ENCODE measurements at places on chromosomes 2 and 18.

- DNase-seq: no peak
Measured at GRCh38 chr2:215748446-215748845, 264.9 kb downstream of the MREG start.

DNA sequence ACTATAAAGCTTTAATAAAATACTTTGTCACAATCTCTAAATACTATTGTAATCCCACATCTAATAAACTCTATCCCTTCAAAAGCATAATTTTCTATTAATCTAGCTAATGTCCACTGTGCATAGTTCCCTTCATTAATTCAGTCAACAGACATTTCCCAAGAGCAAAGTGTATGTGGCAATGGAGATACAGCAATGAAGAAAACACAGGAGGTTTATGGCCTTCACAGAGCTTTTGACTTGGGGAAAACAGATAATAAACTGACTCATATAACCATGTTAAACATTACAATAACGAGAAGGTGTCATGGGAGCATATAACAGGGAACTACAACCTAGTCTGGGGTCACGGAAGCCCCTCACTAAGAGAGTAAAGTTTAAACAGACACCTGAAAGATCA lies 86.3 kb downstream of the SPIRE1 start:
- no peak for DNase-seq

DNA sequence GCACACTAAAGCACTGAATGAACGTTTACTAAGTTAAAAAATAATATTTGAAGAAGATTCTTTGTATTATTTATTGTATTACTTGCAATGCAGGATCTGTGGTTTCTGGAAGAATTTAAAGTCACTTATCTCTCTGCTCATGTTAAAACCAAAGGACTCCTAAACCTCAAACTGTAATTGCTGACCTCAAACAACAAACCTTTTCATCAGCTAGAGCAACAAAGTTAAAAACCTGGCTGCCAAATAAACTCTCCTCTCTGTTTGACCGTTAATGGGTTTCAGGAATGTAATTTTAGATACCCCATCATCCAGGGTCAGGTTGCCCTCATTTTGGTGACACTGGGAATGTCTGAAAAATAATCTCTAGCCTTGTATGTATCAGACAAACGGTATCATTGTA lies 239.1 kb downstream of the TGIF1 start:
- no peak for DNase-seq

DNA sequence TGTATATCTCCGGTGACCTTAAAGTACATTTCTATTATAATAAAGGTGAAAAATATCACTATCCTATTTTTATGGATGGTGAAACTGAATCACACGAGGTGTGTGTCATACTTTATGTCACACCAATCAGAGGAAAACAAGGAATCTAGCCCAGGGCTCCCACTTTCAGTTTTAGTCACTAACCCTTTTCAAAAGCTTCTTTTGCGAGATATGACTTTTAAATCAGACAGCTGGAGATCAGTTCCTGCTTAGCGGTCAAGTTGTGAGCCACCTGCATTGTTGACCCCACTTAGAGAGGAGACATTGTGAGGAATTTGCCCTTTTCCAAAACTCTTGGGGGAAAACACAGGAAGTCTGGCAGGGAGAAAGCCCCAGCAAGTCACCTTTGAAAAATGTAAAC lies 70.5 kb downstream of the CPS1 start:
- DNase-seq: no peak

- no peak for DNase-seq
Measured at GRCh38 chr18:77206676-77207374, 42.8 kb upstream of the GALR1 start.

DNA sequence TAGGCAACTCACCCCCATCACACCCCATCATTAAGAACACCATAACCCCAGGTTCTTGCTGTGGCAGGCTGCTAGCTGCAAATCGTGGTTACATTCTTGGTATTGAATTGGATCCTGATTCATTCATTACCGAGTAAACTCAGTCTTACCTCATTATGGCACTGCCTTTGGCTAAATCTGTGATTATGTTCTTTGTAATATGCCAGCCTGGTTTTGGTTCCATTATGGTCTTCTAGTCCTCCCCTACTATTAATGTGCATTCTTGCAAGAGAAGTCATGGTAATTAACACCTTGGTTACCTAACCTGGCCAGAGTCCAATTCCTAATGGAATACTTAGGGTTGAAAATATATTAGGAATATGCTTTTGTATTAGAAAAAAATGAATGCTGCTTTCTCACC lies 258.9 kb upstream of the APCDD1 start:
- no peak for DNase-seq

DNA sequence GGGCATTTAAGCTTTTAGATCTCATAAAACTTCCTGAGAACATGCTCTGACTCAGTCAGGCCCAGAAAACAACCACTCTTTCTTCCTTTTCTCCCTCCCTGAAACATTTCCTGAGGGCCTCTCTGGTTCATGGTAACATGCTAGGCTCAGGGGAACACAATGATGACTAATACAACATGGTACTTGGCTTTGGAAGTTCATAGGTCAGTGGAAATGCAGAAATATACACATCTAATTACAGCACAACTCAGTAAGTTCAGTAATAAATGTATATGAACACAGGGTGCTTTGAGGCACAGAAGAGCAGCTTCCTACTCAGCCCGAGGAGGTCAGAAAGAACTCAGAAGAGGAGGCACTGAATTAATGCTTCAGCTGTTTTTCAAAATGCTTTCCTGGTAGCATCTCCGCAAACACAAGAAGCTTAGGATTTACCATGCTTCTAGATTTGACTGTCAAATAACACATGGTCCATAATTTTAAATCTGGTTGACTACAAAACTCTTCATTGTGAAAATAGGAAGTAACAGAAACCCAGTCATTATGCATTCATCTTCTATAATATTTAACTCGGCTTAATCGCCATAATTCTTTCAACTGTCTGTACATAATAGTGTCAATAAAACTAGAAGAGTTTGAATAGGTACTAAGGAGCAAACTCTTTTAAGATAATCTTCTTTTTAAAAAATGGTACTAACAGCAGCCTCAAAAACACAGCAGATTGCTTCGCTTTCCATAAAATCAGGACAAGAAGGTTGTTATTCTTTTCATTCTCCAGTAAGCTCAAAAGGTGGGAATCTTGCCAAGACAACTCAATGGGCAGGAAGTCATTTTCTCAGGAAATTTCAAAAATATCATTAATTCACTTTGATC lies 251.3 kb downstream of the DLGAP1 start:
- no peak for DNase-seq

GRCh38 chr2:28602751-28603639 lies 107.1 kb downstream of the PLB1 start:
- DNase-seq: no peak

DNA sequence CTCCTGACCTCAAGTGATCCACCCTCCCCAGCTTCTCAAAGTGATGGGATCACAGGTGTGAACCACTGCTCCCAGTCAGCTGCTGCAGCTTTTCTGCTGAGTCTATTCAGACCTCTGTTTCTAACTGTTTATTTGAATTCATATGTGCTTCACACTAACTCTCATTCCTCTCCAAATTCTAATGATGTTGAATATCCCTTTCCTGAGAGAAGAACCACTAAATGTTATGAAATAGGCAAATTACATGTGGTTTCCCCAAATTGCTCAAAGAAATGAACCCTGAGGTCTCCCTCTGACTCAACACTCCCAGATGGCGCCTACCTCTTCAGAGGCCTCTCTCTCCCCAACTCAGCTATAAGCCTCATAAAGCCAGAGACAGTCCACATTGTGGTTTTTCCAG lies 98.6 kb downstream of the IRS1 start:
- DNase-seq: no peak

- no peak for DNase-seq
Measured at GRCh38 chr2:204046145-204046544, 109.6 kb downstream of the ICOS start.

GRCh38 chr18:77132369-77133050 lies at the start of gene MBP:
Gene MBP (minus strand): TSS chr18:77132783. CDS start chr18:77105261, 27,522 bp downstream.
- DNase-seq: peak; percentile 51

GRCh38 chr2:230762317-230762896 lies 49.8 kb downstream of the CAB39 start:
- no peak for DNase-seq

DNA sequence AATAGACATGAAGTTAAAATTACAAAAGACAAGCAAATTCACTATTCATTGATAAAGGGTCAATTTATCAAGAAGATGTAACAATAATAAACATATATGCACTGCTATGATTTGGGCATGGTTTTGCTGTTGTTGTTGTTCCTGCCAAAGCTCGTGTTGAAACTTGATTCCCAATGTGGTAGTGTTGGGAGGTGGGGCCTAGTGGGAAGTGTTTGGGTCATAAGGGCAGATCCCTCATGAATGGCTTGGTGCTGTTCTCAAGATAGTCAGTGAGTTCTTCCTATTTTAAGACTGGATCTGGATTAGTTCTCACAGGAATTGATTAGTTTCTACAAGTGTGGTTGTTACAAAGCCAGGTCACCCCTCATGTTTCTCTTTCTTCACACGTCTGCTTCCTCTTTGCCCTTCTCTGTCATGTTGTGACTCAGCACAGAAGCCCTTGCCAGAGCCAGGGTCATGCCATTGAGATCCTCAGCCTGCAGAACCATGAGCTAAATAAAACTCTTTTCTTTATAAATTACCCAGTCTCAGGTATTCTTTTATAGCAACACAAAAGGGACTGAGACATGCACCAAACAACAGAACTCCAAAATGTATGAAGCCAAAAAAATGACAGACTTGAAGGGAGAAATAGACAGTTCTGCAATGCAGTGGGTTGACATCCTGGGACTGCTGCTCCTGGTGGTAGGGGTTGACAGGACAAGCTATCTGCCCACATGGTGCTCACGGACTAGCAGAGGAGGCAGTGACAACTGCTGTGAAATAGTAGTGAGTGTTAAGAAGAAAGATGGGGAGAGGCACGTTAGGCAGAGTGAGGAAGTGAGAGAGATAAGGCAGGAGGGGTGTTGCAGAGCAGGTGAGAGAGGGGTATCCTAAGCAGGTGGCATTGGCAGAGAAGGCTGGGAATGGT lies 18.6 kb upstream of the SKA1 start:
- DNase-seq: no peak

- DNase-seq: no peak
Measured at GRCh38 chr2:170813611-170814532, 2.8 kb upstream of the GAD1 start.

DNA sequence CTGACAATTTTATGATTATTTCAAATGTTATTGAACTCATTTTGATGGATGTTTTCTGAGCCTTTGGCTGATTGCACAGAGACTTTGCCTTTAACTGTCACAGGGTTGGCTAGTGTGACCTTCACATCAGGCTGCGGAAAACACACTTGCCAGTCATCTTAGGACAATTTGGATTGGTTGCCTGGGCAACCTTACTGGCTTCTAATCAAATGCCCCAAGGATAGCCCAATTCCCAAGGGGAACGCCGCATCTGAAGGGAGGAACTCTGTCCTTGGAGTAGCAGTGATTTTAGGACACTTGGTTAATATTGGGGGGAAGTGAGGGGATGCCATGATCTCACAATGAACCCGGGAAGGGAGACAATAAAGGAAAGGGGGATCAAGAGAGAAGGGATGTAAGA lies 29.5 kb downstream of the OSBPL6 start:
- DNase-seq: peak; percentile 61

GRCh38 chr18:76679259-76679658 lies 143.1 kb upstream of the ZNF236 start:
- DNase-seq: peak; percentile 50

GRCh38 chr2:83068714-83069113 lies 1390.4 kb downstream of the SUCLG1 start:
- no peak for DNase-seq

DNA sequence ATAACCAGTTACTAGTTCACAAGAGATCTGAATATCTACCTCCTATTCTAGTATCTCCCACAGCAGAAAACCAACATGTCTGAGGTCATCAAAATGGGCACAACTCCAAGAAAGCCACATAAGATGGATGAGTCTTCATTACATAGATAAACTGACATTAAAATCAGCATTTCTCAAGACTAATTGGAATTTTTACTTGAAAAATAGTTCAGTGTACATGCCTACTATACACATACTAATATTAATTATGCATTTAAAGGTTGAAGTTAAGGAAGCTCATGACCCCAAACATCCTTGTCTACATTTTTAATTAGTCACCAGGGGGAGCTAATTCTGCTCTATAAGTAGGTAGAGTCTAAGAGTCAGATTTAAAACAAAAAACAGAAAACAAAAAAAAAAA lies 41.9 kb downstream of the ZNF521 start:
- DNase-seq: no peak

DNA sequence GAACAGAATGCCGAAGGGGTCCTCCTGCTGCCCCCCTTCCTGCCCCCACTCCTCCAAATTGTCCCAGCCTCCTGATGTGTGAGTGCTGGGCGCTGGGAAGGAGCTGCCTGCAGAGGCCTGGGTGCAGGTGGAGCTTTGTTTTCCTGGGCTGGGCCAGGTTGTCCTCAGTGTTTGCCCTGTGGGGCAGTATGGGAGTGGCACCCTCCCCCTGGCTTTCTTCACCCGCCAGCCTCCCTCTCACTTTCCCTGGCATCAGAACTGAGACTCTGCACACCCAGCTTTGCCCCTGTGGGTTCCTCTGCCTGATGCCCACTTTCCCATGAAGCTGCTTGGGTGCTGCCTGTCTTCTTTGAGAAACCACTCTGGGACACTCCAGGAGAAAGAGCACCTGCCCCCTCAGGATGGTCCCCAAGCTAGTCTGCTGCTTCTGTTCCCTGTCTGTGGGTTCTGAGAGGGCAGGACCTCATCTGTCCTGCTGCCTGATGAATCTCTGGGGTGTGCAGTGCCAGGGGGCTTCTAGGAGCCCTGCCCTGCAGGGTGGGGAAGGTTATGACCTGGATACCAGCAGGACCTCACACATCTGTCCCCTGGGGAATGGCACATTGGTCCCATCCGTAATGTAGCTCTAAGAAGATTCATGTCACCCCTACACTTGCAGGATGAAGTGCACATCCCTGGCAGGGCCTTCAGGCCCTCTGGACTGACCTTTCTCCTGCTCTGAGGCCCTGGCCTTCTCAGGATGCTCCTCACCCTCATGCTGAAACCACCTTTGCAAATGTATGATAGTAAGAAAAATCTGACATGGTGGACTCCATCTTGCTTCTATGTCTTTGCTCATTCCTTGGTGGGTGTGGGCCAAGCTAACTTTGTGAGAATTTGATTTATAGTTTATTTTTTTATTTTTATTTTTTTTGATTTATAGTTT lies 146.8 kb upstream of the HS6ST1 start:
- DNase-seq: no peak

- DNase-seq: no peak
Measured at GRCh38 chr18:36889742-36890141, 60.8 kb downstream of the KIAA1328 start.

DNA sequence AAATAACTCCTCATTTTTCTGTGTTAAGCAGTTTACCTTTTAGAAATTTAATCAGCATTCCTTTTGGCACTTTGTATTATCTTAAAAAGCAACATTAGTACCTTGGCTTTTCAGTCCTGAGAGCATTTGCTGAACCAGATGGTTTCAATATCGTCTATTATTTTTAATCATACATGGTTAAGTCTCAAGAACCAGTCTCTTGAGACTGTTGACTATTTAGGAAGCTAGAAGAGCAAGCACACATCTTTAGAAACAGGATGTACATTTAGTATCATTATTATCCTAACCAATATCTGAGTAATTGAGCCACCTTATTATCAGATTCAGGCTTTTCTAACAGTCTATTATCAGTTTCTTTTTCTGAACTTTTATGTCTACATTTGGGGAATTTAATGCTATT lies 28.2 kb upstream of the ZEB2 start:
- DNase-seq: peak; percentile 66
